ENCODE measurements at places on chromosomes 3 and 15.

- no peak for DNase-seq
These were observed 775.0 kb downstream of the DIPK2A start for GRCh38 chr3:144746631-144747030.

- DNase-seq = peak; percentile 42
These were observed 35.6 kb upstream of the GYG1 start for GRCh38 chr3:148955544-148956346.

DNA sequence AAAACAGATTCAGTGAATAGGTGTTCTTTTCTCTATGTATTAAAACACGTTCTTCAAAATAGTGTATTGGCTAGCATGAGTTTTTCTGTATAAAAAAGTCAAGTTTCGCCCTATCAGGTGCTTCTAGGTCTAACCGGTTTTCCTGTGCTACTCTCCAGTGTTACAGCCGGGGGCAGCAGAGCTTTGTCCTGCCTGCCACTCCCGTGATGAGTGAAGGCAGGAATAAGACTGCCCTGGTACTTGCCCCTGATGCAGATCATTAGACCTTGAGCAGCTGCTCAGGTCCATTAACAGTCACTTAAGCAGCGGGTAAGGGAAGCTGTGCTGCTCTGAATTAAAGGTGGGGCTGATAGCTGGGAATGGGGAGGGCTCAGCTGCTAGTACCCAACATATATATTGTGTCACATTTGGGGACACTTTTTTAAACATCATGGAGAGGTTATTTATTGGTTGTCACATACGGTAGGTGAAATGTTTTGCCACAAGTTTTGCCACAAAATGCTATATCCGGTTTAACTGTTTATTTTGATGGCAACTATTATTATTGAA lies 1.3 kb upstream of the UNC13C start:
- DNase-seq = no peak

- no peak for DNase-seq
These were observed 43.6 kb downstream of the ROBO1 start for GRCh38 chr3:79724206-79724605.

DNA sequence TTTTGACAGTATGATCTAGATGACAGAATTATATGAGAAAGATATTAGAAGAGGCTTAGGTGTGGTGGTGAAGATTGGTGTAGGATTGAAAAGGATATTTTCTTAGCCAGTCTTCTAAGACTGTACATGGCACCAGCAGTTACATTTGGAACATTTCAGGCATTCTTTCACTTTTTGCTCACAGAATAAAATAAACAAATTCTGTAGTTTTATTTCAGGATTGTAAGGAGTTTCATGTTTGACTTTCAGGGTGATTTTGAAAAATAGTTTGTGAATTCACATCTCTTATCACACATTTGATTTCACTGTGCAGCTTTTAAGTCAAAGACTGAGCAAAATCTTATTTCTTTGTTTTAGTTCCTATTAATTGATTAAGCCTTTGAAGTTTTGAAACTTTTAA lies 27.1 kb downstream of the DNAJC13 start:
- DNase-seq = no peak

- DNase-seq = no peak
These were observed 81.1 kb upstream of the ZNF280D start for GRCh38 chr15:56814429-56814828.

DNA sequence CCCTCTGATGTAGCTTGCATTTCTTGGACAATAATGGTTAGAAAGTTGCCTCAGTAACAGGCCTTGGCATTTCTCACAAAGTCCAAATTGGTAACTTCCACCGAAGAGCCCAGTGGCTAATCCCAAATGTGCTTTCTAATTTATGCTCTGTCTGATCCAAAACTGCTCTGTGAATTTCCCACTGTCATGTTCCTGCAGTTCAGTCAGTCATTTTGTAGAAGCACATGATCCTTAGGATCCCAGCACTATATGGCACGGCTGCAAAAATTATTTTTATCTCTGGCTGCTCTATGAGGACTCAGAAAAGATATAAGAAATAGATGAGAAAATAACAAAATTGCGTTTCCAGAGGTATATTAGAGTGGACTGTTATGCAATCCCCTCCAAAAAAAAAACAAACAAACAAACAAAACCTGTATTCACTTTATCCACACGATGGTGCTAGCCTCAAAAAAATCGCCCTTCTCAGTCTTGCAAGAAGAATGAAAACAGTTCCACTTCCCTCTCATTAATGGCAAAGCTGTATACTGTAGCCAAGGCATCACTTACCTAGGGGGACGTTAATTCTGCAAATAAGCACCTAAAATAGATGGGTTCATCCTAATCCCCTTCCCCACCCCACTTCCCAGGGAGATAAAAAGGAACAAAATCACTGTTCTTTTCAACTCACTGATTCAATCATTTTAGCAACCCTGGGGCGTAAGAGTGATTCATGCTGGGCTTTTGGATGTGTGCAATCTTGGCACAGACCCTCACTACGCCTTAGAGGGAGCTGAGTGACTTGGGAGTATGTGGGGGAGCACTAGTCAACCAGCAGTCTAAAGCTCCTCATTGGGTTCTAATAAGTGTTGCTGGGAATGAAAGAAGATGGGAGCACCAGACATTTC lies 61.3 kb downstream of the TMCO5A start:
- DNase-seq = peak; percentile 34

DNA sequence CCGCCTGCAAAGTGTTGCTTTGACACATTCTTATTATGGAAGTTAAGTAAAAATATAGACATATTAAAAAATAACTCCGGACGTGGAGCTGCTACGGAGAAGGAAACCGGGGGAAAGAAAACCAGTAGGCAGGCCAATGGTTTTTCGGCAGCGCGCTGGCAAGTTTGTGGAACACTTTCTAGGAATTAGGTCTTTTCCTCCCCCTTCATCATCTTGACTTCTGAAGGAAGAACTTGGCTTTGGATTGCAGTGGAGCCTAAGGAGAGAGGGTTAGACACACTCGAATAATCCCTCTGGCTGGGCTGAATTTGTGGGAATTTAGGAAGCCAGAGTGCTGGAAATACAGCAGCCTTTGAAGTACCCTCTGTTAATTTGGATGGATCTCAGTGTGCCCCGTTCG lies 317 bp downstream of the ROBO2 start:
- DNase-seq = no peak

Data from activated CD4-positive, alpha-beta T cell treated with anti-CD3 and anti-CD28 coated beads, Interleukin-2, Interleukin-6, amounts not matched to agents 100 ng/mL and 50 ng/mL, durations not matched to agents 16 hours and 8 hours (primary cell).